Stimulated activated CD4-positive, alpha-beta T cell treated with anti-CD3 and anti-CD28 coated beads, TNF-alpha, amount 100 ng/mL, for 4 hours (primary cell): ENCODE measurements at places on chromosomes 12 and 14.

DNA sequence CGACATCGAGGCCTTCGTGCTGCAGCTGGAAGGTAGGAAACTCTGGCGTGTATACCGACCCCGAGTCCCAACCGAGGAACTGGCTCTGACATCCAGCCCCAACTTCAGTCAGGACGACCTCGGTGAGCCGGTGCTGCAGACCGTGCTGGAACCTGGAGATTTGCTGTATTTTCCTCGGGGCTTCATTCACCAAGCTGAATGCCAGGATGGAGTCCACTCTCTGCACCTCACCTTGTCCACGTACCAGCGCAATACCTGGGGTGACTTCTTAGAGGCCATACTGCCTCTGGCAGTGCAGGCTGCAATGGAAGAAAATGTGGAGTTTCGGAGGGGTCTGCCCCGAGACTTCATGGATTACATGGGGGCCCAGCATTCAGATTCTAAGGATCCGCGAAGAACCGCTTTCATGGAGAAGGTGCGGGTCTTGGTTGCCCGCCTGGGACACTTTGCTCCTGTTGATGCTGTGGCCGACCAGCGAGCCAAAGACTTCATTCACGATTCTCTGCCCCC is 1.4 kb downstream of the RIOX1 start:
- no peak for DNase-seq

GRCh38 chr12:81517296-81517695 is 241.9 kb downstream of the PPFIA2 start:
- DNase-seq: no peak

DNA sequence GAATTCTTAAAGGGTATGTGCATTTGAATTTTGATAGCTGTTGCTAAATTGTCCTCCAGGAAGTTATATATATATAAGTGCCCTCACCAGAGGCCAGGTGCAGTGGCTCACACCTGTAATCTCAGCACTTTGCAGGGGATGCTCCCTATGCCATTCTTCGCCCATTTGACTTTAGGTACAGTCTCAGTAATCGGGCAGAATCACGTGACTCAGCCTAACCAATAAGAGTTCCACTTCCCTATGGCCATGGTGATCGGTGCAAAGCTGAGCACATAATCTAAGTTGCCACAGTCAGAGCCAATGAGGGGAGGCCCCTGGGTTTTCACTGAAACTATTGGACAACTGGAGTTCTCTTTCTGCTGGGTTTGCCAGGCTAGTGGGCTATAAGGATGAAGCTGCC is 274.6 kb upstream of the TBX3 start:
- no peak for DNase-seq

DNA sequence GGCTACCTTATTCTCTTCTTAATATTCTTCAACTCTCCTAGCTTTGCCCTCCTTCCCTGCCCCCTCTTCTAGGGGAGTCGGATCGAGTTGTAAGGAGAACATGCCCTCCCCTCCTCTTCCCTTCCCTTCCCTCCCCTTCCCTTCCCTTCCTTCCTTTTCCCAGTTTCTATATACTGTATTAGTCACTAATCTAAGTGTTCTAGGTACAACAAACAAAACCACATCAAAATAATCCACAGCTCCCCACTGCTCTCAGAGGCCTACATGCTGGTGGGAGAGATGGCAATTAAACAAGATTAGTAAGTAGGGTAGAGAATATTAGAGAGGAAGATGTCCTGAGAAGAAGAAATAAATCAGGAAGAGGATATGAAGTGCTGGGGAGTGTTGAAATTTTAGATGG is 119.9 kb upstream of the PZP start:
- DNase-seq: no peak

GRCh38 chr14:32588448-32589320 is 259.6 kb downstream of the AKAP6 start:
- no peak for DNase-seq
